ENCODE measurements at places on chromosomes 6 and 20. TPM values are rescaled to one million over a fixed set of nuclear protein-coding genes. Genes with fewer than 3 reads are reported as not detected.

Gene AURKA
- polyA plus RNA-seq: 13.4 TPM

Gene SLC52A3
- polyA plus RNA-seq: 0.35 TPM

- peak; percentile 11 for DNase-seq
These were observed 135.3 kb upstream of the DEFB112 start for GRCh38 chr6:50185006-50185405.

GRCh38 chr6:36976007-36976264, 10.1 kb downstream of the MTCH1 start:
- DNase-seq: no peak

All from hepatocyte (in vitro differentiated cells).